ENCODE measurements at places on chromosomes 3 and 15.

DNA sequence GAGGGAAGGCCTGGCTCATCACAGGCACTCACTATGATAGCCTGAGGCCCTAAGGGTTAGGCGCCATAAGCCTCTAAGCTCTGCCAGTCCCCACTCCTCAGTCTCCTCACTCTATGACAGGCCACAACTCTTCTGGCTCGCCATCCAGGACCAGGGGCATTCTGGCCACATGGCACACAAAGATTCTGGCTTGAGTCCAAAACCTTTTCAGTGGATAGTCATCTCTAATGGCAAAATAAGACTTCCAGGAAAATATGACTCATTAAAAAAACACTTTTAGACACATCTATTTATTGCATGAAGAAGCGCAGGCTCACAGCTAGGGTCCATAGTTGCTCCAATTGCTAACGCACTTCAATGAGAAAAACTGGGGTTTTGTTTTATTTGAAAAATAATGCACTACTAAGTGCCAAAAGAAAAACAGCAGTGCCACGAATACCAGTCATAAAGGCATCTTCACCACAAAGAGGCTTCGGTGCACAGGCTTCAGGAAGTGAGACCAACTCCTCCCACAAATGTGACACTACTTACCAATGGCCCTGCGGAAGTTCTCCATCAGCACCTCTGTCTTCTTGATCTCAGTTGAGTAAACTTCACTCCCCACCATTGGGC, 11.1 kb downstream of the RUVBL1 start:
- DNase-seq, result no peak

DNA sequence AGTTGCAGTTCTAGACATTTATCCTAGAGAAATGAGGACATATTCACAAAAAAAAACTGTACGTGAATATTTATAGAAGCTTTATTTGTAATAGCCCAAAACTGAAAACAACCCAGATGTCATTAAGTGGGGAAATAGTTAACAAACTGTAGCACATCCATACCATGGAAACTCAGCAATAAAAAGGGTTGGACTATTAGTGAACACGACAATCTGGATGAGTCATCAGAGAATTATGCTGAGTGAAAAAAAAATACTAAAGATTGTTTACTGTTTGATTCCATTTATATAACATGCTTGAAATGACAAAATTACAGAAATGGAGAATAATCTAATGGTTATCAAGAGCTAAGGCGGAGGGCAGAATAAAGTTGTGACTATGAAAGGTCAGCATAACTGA, 59.5 kb downstream of the CPA3 start:
- no peak for DNase-seq

GRCh38 chr3:107543666-107544065, 20.9 kb downstream of the BBX start:
- DNase-seq, result no peak

DNA sequence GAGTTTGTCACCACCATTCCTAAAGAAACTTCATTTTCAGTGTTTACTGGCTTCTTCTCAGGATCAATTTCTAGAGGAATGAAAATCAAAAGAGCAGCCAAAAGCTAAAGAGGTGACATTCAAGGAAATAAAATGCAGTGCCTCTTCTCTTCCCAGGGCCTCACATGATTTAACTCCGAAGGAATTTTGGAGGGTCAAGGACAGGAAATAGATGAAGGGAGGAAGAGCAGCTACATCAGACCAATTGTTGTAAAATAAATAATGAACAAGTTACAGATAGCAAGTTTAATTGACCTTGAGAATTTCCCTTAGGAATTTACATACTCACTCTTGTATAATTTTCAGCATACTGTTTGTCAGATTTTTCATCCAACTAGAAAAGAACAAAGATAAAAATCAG, 78.1 kb downstream of the LRRFIP2 start:
- no peak for DNase-seq
